ENCODE measurements at places on chromosomes 1 and 21. TPM values are rescaled to one million over a fixed set of nuclear protein-coding genes. Genes with fewer than 3 reads are reported as not detected.
A peak's percentile ranks its signal among the peaks of the same experiment; 100 is the strongest.

DNA sequence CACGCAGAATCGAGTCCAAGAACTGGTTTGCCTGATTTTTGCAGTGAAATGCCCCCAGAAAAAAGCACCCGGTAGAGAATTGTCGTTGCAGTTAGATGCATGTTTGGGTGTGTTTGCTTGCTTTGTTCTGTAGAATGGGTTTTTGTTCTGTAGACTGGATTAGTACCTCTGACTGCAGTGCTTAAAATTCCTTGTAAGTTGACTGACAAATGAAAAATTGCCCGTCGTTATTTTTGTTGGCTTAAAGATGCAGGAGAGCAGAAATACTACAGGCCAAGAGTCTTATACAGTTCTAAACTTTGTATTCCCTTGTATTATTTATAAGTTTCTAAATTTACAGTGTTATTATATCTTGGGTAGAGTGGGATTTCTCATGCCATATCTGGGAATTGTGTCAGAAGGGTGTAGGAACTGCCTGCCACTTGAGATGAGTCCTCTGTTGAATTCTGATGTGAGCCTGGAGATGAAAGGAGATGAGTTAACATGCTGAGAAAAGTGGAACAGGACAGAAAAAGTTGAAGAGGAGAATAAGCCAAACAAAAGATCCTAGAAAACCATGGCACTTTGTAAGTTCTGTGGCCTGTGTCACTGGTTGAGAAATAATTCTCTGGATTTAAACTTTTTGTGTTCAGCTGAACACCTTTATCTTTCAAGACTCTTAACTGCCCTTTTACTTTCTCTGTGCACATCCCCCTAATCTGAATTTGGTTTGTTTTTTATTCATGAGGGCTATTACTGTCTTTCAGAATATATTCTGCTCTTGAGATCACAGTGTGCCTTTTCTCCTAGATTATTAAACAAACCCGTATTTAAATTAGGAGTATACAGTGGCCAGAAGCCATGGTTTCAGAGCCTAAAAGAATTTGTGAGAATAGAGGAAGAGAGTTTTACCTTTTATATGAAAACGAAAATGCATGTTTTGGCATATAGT lies 1.4 kb downstream of the DESI2 start:
- no peaks in the 10 kb centered on the region for H3K27me3 ChIP-seq
- H3K36me3 ChIP-seq = peaks cover 7% of the 10 kb centered on the region
- H3K4me1 ChIP-seq = peaks cover 17% of the 10 kb centered on the region

GRCh38 chr1:156012051-156012817 lies 8.5 kb downstream of the SSR2 start:
- peaks cover 83% of the 10 kb centered on the region for H3K36me3 ChIP-seq
- H3K27me3 ChIP-seq = no peaks in the 10 kb centered on the region
- DNase-seq = peak; percentile 73
- no peak overlapping the region for H3K4me3 ChIP-seq

The MMEL1 gene
- under 0.01 TPM for total RNA-seq

- no peaks in the 10 kb centered on the region for H3K27me3 ChIP-seq
- H3K4me3 ChIP-seq = no peak overlapping the region
- H3K36me3 ChIP-seq = no peaks in the 10 kb centered on the region
- H3K4me1 ChIP-seq = peaks cover 8% of the 10 kb centered on the region
- H3K27ac ChIP-seq = no peak overlapping the region
- DNase-seq = no peak
Measured at GRCh38 chr1:115467196-115467595, 129.1 kb upstream of the NGF start.

DNA sequence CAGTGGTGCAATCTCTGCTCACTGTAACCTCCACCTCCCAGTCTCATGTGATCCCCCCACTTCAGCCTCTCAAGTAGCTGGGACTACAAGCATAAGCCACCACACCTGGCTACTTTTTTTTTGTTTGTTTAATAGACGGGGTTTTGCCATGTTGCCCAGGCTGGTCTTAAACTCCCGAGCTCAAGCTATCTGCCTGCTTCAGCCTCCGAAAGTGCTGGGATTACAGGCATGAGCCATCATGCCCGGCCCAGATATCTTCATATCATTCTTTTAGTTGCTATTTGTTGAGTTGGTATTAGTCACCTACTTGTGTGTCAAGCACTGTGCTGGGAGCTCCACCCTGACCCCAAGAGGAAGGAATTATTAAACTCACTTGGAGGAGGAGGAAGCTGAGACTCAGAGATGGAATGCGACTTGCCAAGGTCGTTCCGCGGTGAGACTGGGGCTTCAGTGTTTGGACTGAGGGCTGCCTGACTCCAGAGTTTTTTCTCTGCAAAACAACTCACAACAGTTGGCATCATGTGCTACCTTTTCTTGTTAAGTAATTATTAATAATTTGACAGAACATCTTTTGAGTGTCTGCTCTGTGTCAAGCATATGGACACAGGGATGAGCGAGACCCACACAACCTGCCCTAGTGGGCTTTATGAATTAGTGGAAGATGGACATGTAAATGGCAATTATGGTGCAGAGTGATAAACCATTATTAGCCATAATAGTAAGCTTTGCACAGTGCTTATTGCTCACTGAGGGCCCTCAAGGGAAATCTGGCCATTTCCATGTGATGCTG lies 132.0 kb downstream of the FOXD2 start:
- no peaks in the 10 kb centered on the region for H3K36me3 ChIP-seq
- H3K4me3 ChIP-seq = no peak overlapping the region
- peaks cover 13% of the 10 kb centered on the region for H3K4me1 ChIP-seq

The CD34 gene
- total RNA-seq = under 0.01 TPM

DNA sequence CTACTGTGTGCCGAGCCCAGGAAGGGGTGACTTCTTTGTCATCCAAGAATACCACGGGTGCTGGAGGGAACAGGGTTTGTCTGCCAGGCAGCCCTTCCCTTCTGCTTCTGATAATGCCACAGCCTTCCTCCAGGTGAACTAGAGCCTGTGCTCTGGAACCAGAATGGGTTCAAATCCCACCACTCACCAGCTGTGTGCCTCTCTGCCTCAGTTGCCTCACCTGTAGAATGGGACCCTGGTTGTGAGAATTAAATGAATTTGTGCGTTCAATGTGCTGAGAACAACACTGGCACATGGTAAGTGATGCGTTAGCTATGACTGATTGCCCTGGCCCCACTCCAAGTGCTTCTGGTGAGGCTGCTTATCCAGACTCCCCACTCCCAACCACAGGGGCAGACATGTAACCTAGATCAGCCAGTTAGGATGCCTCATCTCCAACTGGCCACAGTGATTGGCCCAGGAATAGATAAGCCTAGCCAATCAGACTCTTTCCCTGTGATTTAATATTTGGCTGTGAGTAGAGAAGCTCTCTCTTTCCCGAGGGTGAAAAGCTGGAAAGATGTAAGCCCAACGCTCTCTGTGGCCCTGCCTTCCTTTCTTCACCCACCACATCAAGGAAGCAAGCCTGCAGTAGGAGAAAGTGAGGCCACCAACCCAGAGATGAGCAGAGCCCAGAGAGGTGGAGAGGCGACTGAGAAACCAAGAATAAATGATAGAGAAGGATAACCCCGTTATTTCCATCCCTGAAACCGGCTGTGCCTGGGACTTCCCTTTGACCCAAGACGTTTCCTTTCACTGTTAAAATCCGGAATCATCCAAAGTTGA lies 20.8 kb upstream of the LAPTM5 start:
- no peak overlapping the region for H3K4me3 ChIP-seq
- H3K27me3 ChIP-seq = peaks cover 3% of the 10 kb centered on the region
- peak; percentile 95 for DNase-seq
- H3K4me1 ChIP-seq = peaks cover 15% of the 10 kb centered on the region
